Chondrocyte (in vitro differentiated cells): ENCODE measurements at places on chromosomes 2 and 18. TPM values are rescaled to one million over a fixed set of nuclear protein-coding genes. Genes with fewer than 3 reads are reported as not detected.

GRCh38 chr18:74310411-74310810 is 5.2 kb upstream of the C18orf63 start:
- DNase-seq = no peak

DNA sequence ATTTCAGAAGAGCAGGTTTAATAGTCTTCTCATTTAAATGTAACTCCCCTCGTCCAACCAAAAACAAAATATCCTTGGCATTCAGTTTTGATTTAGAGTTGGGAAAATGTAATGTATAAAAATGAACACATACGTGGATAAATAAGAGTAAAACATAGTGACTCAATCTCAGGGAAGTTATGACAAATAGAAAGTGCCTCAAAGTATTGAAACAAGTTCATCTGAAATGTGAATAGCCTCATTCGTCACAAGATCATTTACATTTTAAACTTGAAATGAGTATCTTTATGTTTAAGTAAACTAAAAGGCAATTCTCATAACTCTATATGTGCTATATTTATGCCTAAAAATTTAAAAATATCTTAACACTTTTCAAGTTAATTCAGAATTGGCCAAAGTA is 122.2 kb upstream of the SMAD7 start:
- DNase-seq = no peak

DNA sequence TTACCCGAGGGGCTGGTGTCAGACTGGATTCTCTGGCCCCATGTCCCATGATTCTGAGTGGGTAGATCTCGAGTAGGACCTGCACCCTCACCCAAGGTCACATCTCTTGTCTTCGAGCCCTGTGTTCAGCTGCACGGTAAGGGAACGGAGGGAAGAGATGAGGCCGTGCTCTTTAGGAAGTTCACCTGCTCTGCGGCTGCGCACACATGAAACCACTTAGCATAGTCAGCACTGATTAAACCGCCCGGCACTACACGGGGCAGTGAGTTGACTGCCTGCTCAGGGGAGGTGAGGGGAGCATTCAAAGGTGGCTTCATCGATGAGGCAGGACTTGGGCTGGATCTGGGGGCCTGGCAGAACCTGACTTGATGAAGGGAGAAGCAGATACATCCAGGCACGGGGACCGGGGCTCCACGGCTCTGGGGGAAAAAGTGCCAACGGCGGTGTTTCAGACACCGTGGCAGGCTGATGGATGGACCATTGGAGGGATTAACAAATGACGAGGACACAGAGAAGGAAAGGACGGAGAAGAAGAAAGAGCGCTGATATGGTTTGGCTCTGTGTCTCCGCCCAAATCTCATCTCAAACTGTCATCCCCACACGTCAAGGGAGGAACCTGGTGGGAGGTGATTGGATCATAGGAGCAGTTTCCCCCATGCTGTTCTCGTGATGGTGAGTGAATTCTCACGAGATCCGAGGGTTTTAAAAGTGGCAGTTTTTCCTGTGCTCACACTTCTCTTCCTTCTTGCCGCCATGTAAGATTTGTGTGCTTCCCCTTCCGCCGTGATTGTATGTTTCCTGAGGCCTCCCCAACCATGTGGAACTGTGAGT is 248.6 kb downstream of the CYP26B1 start:
- no peak for DNase-seq

DNA sequence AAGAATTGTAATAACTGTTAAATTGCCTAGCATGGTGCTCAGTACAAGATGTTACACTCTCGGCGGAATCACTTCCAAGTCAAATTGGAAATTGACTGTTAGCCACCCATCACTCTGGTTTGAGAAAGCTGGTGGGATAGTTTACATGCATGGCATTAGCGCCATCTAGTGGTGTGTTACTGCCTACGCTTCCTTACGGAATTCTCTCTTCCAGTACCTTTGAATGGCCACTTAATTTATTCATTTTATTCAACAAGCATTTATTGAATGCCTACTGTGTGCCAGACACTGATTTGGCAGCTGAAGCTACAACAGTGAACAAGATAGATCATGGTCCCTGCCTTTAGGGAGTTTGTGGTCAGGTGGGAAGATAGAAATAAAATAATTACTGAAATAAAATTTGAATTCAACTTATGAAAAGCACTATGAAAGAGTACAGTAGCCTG is 171.2 kb downstream of the TMEM247 start:
- no peak for DNase-seq

The CABYR gene
- total RNA-seq = 8.1 to 11.5 TPM (median 9.8 TPM) in 3 replicates
